ENCODE measurements at places on chromosomes 1 and 21. TPM values are rescaled to one million over a fixed set of nuclear protein-coding genes. Genes with fewer than 3 reads are reported as not detected.

Gene NHLH2
- not detected for total RNA-seq

Gene OR2T29
- total RNA-seq: not detected

DNA sequence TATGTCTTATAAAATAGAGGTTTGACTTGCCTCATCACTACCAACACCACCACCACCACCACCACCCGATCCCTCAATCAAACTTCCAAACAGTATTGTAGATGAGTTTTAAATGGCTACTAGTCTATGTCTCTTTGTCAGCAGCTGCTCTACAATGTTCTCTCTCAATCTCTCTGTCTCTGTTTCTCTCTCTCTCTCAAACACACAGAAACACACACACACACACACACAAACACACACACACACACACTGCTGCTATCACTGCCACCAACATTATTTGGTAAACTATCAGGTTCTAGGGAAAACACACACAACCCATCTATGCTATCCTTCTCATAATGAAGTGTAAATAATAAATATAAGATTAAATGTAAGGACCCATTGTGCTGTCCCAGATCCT is 2.4 kb downstream of the TNFSF4 start:
- H3K27ac ChIP-seq: no peak overlapping the region
- H3K27me3 ChIP-seq: no peaks in the 10 kb centered on the region
- peaks cover 3% of the 10 kb centered on the region for H3K4me1 ChIP-seq
- peak; percentile 15 for DNase-seq
- no peaks in the 10 kb centered on the region for H3K36me3 ChIP-seq
- H3K4me3 ChIP-seq: peak overlapping the region; percentile 62

GRCh38 chr21:37364722-37365121 is 1.9 kb upstream of the DYRK1A start:
- no peaks in the 10 kb centered on the region for H3K27me3 ChIP-seq
- no peak overlapping the region for H3K27ac ChIP-seq
- H3K4me3 ChIP-seq: no peak overlapping the region
- DNase-seq: no peak

Data from fibroblast of lung (primary cell).